ENCODE measurements at places on chromosomes 2 and 18.
A peak's percentile ranks its signal among the peaks of the same experiment; 100 is the strongest.

DNA sequence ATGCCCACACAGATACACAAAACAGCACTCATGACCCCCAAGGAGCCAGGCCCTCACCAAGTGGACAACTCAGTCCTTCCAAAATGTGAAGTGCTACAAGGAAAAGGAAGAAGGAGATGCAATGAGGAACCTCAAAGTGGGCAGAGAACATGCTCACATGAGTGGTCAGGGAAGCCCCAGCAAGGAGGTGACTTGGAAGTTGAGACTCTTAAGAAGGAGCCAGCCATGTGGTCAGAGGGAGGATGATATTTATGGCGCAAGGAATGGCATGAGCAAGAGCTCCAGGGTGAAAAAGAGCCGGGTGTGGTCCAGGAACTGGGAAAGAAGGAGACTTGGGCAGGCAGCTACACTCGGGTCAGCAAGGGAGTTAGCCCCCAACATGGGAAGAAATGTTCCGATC, 30.0 kb upstream of the KLHL29 start:
- DNase-seq: no peak

DNA sequence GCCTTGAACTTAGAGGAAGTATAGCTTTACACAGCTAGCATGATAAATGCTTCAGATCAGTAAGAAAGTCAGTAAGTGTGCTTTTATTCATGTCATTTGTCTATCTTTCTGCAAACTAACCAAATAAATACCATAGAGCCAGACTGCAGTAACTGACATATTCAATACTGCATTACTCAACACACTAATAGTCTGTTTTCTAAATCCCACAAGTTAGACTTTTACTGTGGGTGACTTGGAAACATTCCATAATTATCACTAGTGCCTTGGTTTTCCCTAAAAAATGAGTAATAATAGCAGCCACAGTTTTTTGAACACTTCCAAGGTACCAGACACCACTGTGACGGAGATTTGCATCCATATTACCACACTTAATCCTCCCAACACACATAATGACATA, 33.0 kb downstream of the ACVR1 start:
- DNase-seq: no peak

GRCh38 chr18:59621027-59621426, 76.2 kb downstream of the CCBE1 start:
- DNase-seq: no peak

DNA sequence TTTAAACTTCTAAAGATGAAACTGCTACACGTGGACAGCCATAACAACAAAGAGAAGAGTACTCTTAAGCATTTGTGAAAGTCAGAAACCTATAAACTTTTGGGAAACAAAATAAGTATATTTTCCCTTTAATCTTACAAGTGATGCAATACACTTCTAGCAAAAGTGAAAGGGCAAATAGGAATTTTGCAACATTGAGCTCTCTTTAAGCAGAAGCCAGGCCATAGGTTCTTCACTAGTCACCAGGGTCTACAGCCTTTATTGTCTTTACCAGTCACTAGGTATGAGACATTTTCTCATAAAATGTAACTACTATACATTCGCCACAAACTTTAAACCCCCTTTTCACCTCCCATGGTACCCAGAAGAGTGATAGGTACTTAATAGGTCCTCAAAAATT, 37.5 kb downstream of the SCN1A start:
- no peak for DNase-seq

DNA sequence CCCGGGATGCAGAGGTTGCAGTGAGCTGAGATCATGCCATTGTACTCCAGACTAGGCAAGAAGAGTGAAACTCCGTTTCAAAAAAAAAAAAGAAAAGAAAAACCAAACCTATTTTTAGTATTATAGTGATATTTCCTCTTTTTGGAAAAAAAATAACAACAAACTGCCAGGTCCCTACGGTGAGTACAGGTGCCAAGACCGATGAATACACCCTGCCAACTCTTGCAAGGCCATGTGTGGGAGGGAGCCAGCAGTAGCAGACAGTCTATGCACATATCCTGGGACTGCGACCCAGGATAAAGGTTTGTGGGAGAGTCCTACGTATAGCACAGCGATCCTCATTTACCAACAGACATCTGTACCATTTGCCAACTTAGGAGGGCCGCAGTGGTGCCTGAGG, 69.6 kb upstream of the DNMT3A start:
- no peak for DNase-seq

- no peak for DNase-seq
Measured at GRCh38 chr18:3107740-3108151, 94.8 kb upstream of the LPIN2 start.

DNA sequence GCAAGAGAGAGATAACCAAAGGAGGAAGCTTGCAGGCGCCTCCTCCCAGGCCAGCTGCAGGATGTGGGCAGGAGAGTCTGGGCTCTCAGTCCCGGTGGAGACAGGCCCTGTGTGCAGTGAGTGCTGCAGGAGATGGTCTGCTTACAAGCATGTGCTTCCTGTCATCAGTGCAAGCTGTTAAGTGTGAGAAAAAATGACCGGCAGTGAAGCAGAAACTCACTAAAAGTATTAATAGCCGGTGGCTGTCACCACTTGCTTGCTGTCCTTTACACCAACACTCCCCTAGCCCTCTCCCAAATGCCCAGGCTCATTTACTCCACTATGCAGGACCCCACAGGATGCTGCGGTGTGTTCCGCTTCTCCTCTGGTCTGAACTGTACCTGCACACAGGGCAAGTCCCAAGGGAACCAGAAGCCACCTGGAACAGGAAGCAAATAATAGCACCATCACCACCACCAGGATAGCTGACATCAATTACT, 435.6 kb upstream of the HS6ST1 start:
- peak; percentile 65 for DNase-seq

DNA sequence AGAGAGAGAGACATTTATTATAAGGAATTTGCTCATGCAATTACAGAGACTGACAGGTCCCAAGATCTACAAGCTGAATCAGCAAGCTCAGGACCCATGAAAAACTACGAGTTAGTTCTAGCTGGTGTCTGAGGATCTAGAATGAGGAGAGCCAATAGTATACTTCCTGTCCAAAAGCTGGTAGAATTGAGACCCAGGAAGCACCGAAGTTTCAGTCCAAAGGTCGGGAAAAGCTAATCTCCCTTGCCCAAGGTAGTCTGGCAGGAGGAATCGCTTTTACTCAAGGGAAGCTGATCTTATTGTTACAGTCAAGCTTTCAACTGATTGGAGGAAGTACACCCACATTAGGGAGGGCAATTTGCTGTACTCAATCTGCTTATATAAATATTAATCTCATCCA, 389.6 kb downstream of the ADCYAP1 start:
- DNase-seq: no peak

DNA sequence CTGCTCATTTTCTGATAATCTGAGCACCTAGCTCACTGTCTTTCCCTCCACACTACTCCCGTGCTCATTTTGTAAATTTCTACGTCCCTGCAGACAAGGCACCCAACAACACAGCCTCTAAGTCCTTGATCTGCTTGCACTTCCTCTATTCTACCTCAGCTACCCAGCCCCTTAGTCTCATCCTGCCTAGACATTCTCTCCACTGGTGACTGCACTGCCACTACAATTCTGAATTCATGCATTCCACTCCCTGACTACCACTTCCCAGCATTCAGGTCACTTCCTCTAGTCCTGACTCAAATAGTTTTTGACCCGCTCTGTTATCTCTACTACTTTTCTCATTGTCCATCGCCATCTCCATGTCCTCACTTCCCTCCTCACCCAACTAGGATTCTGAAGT, 155.7 kb downstream of the DYM start:
- DNase-seq: no peak

DNA sequence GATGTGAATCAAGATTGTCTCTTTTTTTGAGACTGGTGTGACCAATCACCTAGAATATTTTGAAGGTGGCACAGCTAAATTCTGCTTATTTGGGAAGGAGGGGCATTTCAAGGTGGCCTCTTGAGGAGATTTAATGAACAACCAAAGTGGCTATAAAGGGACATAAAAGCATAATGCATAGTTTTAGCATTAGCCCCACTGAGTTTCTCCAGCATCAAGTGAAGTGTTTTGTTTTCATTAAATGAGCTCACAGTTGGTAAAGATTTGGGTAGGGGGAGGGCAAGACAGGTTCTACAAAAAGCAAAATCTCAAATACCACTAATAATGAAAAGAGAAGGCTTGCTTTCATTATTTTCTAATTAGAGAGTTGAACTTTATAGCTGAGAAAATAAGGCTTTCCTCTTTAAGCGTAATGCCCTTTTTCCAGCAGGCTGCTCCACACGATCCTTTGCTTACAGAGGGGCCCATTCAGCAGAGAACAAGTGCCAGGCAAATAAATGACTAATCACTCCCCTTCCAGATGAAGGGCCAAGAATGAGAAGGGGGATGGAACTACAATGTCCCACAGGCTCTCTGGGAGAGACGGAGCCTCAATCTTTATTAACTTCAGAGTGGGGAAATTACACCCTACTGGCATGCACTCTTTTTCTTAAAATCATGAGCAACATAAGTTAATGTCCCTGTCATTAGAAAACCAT, 35.9 kb downstream of the LHCGR start:
- DNase-seq: no peak

DNA sequence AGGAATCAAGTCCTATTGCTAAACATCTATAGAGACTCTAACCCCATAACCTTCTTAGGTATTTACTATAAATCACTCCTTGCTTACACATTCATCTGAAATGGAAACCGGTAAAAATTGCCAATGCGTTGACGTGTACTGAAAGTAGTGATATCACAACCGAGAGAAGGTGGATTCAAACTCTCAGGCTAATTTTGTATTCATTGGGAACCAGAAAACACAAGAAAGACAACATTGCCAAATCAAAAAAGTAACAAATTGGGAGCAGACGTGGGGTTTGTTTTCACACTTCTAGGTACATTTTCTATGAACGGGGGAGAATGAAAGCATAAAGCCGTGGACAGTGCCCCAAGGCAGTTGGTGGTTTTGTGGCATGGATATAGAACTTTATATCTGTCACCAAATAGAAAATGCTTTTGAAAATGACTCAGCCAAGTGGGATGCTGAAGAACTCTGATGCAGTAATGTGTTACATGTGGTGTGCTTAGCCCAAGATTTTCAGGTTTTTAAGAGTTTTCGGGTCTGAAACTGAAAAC, 155.1 kb upstream of the RASGRP3 start:
- no peak for DNase-seq

- DNase-seq: peak; percentile 40
Measured at GRCh38 chr2:162072976-162073887, 783 bp downstream of the DPP4 start.

DNA sequence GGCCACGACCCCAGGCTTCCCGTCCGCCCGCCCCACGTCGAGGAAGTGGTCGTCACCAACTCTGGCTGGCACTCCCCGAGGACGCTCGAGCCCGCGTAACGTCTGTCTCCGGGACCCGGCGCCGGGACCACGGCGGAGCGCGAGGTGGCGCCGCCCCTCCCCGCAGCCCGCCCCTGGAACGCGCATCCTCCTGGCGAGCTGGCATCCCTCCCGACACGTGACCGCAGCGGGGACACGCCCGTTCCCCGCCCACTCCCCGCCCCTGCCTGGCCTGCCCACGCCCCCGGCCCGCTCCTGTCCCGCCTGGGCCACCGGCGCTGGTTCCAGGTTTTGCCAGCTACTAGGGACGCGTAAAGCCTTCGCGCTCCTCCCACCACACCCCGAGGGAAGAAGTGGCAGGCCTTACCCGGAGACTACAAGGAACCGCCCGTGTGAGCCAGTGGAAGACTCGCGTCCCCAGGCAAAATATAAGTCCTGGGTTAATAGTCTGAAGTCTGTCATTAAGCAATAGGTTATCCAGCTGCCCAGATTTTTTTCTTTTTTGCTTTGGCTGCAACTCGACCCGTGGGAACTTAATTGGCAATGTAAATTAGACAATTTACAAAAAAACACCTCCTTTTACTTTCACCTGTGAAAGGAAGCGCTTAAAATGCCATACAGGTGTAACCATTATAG, at the start of gene OSBPL1A:
Gene OSBPL1A (minus strand): TSS at position 131 of the 675 bp plus-strand sequence. CDS start 20,291 bp downstream, outside the sequence.
- peak; percentile 95 for DNase-seq

- DNase-seq: no peak
Measured at GRCh38 chr2:239910851-239911640, 114.1 kb downstream of the NDUFA10 start.

- DNase-seq: no peak
Measured at GRCh38 chr2:218799990-218800389, 18.0 kb downstream of the CYP27A1 start.

DNA sequence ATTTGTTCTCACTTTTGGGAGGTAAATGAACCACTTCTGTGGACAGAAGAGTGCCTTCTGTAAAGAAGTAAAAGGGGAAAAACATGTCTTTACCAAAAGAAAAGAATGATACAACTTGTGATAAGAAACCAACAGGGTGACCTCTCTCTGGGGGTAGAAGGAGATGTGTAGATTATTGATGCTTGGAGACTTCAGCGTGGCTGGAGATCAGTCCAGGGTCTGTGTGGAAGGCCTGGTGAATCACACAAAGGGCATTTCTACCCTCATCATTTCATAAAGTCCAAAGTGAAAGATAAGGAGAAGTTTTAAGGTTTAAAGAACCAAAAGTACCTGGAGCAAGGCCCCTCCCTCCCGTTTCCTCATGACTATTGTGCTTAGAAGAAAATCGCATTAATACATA, 142.5 kb downstream of the NCK2 start:
- DNase-seq: no peak
